CD4-positive, CD25-positive, alpha-beta regulatory T cell (primary cell): ENCODE measurements at places on chromosomes 2 and 18. TPM values are rescaled to one million over a fixed set of nuclear protein-coding genes. Genes with fewer than 3 reads are reported as not detected.

DNA sequence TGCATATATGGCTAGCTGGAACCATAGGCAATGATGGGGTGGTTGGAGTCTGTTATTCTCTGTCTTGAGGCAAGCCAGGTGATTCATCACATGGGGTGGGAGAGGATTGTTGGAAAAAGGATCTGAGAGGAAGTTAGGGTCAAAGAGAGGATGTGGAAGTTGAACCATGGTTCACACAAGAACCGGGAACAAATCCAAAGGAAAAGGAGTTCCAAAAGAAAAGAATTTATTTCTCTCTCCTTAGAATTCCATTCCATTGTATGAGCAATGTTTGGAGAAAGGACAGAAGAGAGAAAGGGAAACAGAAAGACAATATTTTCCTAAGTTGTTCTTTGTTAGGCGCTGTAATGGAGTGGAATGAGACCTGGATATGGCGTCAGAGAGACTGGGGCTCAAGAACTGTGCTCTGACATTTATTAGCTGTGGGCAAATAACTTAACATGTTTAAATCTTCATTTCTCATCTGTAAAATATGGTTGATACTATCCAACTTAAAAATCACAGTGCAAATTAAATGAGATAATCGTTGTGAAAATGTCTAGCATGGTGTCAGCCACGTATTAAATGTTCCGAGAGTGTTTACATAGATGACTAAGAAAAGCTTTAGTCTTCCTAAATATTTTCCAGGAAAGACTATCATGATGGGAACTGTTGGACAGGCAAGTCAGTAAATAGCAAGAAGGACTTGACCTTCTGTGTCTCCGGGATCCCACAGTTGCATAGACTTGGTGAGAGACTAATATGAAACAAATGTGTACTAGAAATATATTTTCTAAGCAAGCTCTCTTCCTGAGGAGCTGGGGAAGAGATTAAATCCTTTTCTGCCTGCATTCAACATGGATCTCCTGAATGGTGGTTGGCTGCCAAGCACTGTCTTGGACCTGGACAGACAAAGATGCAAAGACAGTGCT is 71.4 kb downstream of the TRIB2 start:
- DNase-seq = no peak

DNA sequence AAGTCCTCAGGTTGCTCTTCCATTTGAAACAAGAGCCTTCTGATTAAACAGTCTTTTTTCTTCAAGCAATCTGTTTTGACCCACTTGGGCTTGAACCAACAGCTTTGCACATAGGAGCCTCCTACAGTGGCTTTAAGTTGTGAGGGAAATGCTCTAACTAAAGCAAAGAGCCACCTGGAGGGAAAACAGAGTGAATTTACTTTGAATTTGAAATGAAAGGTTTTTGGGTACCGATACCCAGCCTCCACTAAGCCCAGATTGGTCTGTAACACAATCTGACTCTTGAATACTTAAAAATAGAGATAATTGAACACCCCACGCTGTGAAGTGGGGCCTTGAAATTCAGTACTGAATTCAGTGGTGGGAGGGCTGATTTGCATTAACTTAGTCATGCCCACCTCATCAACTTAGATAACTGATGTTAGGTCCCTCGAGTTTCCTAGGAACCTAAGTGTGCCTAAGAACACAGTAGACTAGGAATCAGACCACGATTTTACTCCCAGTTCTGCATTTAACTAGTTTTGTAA is 56.3 kb upstream of the ACVR1C start:
- no peak for DNase-seq

SOWAHC gene
- total RNA-seq = 4.8 TPM

HOXD13 gene
- not detected for total RNA-seq

RND3 gene
- total RNA-seq = not detected

TUBA3D gene
- total RNA-seq = not detected

CCDC68 gene
- not detected for total RNA-seq

FSHR gene
- not detected for total RNA-seq
